Activated CD4-positive, alpha-beta T cell treated with anti-CD3 and anti-CD28 coated beads for 24 hours (primary cell): ENCODE measurements at places on chromosomes 6 and 20.

- DNase-seq, result no peak
Observed at GRCh38 chr6:89400050-89400449, 12.0 kb downstream of the RRAGD start.

- DNase-seq, result no peak
Observed at GRCh38 chr6:145380186-145380585, 355.1 kb downstream of the EPM2A start.

GRCh38 chr6:52640916-52641315 lies 30.0 kb upstream of the TMEM14A start:
- no peak for DNase-seq

GRCh38 chr6:46730921-46731461 lies 4.2 kb downstream of the PLA2G7 start:
- no peak for DNase-seq

DNA sequence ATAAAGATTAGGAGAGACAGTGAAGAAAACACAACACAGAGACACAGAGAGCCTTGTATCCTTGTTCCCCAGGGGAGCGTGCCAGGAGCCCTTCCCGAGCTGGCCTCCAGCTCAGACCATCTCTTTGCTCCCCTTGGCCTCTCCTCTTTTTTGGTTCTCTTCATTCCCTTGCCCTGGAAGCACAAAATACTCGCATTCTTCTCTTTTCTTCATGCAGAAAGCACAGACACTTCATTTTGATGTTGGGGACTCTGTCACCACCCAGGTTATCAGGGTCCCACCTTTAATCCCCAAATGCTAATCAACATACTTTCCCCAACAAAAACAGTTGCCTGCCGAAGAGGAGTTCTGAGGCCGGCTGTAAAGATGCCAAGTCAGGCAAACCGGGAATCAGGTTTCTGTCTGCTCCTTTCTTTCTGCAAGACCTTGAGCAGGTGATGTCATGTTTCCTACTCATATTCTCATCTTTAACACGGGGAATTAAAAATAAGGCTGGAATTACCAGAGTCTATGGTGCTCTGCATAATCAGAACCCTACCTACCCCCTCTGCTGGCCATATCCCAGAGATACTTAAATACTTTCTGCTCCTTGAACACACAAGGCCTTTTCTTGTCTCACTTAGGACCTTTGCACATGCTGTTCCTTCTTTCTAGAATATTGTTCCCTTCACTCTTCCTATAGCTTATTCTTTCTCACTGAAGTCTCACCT lies 21.7 kb downstream of the TGM6 start:
- DNase-seq, result no peak

GRCh38 chr20:50345712-50346373 lies 155.2 kb downstream of the CEBPB start:
- no peak for DNase-seq

DNA sequence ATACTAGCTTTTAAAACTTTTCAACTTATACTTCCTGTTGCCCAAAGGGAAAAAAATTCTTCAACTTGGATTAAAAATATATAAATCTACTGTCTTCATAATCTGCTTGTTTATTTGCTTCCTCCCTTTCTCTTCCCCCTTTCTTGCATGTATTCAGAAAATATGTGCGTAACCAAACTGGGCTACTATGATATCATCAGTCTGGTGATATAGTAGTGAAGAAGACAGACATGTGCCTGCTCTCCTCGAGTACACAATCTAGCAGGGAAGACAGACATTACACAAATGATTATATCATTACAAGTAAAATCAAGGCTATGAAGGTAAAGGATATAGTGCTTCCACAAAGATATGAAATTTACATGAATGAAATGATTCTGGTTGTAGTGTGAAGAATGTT lies 31.0 kb downstream of the IBTK start:
- no peak for DNase-seq

GRCh38 chr6:56259234-56260077 lies 12.1 kb upstream of the COL21A1 start:
- no peak for DNase-seq

DNA sequence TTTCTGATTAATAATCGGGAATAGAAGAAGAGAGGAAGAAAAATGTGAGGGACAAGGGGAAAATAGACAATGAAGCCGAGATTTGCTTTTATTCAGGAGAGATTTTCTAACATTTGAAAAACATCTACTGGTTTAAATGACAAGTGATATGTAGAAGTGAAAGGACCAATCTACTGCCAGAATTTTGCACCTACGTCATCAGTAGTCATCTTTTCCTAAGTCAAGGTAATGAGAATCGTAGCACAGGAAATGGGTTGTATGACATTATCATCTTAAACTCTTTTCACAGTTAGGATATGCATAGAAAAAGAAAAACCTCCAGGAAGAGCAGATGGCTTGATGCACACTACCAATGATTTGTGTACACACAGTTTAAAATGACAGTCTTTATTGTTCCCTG lies 45.3 kb upstream of the RAB32 start:
- no peak for DNase-seq

DNA sequence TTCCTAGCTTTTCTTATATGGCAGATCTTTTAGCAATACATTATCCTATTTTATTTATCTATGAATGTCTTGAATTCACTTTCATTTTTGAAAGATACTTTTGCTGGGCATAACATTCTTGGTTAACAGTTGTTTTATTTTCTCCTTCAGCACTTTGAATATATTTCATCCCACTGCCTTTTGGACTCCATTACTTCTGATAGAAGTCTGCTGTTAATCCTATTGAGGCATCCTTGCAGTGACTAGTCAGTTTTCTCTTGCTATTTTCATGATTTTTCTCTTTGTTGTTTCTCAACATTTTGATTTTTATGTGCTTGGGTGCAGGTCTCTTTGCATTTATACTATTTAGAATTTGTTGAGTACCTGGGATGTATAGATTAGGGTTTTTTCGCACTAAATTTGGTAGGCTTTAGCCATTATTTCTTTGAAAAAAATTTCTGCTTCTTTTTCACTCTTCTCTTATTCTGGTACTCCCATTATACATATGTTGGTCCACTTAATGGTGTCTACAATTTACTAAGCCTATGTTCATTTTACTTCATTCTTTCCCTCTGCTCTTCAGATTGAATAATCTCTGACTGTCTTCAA lies 53.2 kb downstream of the PHACTR3 start:
- no peak for DNase-seq

- DNase-seq, result no peak
Observed at GRCh38 chr6:152380351-152380767, 256.8 kb downstream of the SYNE1 start.

GRCh38 chr20:44053046-44053445 lies 133.9 kb downstream of the JPH2 start:
- no peak for DNase-seq

DNA sequence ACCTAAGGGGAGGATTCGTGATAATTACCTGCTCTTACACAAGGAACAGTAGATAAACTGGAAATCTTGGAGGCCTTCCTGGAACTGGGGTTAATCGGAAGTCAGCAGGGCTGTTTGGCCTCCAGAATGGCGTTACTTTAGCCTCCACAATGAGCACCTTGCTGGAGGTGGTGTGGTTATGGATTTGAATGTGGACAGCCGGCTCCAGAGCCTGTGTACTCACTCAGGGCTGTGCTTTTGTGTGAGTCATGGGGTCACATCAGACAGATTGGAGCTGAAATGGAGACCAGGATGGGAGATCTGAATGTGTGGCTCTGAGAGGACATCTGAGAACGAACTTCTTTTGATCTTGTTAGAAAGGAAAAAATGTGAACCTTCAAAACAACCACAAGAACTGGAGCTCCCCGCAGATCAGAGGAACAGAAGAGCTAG lies 30.4 kb downstream of the IGF2R start:
- DNase-seq, result no peak

GRCh38 chr6:32689531-32690501 lies 23.4 kb upstream of the HLA-DQB1 start:
- DNase-seq, result no peak

DNA sequence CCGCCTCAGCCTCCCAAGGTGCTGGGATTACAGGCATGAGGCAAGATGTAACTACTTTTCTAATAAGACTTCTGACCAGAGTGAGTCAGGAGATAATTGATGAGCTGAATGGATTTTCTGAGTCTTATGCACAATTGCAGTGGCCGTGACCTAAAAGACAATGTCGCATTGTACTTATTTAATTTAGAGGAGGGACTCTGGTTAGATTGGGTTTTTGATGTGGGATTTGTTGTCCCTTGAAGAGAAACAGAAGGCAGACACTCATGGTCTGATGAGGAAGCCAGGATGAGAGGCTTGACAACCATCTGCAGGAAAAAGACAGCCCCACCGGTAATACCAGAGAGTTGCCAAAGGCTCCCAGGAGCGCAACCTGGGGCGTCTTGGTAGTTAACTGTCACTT lies 68.0 kb downstream of the ISM1 start:
- DNase-seq, result no peak

DNA sequence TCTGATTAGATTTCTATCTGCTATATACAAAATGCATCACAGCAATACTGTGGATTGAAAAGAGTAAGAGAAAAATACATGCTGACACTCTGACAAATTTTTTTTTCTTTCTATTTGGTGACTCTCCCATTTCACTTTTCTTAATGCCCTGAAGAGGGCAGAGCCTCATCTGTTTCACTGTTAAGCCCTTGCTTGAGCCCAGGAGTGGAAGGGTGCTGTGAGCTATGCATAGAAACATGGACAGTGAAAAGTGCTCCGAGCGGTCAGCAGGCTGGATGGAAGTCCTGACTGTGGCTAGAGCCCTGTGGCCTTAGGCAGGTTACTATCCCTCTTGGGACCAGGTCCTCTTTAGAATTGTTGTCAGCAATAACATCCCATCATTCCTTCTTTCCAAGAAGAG lies 17.4 kb upstream of the CSE1L start:
- DNase-seq, result no peak

- DNase-seq, result no peak
Observed at GRCh38 chr6:81214414-81215091, 537.9 kb downstream of the TENT5A start.

DNA sequence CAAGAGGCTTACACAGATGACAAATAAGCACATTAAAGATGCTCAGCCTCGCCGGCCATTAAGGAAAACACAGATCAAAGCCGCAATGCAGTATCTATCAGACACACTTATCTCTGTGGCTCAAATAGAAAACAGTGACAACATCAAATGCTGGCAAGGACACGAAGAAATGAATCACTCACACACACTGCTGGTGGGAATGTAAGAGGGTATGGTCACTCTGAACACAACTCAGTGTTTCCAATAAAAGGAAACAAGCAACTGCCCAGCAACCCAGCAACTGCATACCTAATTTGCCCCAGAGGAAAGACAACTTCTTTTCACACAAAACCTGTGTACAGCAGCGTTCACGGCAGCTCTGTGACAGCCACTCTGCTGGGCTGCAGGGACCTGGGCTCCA lies 155.8 kb downstream of the WDR27 start:
- DNase-seq, result no peak

GRCh38 chr6:47093169-47093568 lies 51.0 kb upstream of the ADGRF1 start:
- no peak for DNase-seq

DNA sequence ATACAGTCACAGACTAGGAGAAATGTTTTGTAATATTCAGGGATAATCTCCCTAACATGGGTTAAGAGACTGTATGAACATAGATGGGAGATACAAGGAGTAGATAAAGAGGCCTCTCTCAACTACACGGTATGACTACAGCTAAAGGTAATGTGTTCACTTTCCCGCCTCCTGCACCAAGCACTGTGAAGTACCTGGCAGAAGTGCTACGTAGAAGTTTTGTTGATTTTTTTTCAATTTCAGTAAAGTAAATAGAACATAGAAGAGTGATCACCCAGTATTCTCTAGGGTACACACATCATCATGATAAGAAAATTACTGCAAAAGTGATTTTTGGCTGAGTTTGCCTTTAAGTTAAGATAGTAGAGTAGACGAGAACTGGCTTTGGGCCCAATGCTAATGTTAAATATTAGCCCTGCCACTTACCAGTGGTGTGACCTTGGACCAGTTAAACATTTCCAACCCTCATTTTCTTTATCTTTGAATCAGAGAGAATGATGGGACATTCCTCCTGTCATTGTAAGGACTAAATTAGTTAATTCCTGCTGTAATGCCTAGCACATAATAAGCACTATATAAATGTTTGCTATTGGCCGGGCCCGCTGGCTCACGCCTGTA lies 183.6 kb downstream of the COL9A1 start:
- DNase-seq, result no peak

- DNase-seq, result no peak
Observed at GRCh38 chr6:159854959-159855358, 35.8 kb upstream of the MAS1 start.

DNA sequence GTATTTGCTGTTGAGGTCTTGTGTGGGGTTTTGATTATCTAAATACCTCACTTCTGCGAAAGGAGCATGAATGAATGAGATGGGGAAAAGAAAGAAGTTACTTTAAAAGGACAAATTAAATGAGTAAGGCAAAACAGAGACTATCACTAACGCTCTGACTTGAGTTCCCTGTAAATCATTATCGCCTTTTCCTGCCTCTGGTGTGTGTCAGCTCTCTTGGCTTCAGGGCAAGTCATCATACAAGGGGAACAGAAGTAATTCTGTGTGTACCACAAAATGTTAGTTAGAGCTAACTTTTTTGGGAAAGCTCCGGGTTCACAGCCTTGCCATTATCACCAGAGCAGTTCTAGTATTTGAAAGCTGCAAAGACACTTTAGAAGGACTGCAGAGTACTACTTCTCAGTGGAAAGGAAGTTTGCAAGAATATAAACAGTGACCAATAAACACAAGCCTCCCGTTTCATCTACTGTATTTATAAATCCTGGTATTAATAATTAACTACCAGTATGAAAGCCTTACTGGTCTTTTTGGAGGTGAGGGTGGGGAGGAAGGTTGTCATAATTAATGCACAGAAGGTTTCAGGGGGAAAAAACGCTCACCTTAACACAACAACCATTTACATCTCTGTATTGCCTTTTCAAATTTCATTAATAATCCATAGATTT lies 1.2 kb downstream of the DZANK1 start:
- DNase-seq, result no peak

- DNase-seq, result no peak
Observed at GRCh38 chr6:131073577-131073976, 10.5 kb upstream of the EPB41L2 start.

- no peak for DNase-seq
Observed at GRCh38 chr6:15017261-15017660, 228.6 kb upstream of the JARID2 start.

DNA sequence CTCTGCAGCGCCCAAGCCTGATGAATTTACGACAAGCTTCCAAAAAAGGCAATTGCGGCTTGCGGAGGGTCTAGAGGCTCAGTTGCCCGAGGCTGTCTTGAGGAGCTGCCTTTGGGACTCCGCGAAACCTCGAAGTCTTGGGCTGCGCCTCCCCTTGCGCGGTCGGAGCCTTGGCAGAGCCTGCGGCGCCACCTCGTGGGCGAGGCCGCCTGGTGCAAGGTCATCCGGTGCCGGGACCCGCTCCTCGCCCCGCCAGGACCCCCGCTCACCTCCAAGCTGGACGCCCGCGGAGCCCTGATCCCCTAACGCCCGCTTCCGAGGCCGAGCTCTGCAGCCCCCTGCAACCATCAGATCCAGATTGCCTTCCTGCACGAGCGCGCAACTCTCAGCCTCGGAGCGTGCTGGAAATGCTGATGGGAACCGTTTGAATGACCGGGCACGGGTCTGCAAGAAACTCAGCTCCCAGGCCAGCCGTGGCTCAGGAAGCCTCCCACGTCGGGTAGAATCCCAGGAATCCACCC lies 14.9 kb upstream of the FAM210B start:
- peak; percentile 48 for DNase-seq

GRCh38 chr6:13076575-13076974 lies 251.8 kb downstream of the TBC1D7 start:
- DNase-seq, result no peak
